ENCODE measurements at places on chromosomes 5 and 9.

- DNase-seq: no peak
Observed at GRCh38 chr9:110329639-110330230, 7.9 kb downstream of the TXNDC8 start.

- DNase-seq: no peak
Observed at GRCh38 chr5:111337688-111338087, 113.5 kb downstream of the CAMK4 start.

DNA sequence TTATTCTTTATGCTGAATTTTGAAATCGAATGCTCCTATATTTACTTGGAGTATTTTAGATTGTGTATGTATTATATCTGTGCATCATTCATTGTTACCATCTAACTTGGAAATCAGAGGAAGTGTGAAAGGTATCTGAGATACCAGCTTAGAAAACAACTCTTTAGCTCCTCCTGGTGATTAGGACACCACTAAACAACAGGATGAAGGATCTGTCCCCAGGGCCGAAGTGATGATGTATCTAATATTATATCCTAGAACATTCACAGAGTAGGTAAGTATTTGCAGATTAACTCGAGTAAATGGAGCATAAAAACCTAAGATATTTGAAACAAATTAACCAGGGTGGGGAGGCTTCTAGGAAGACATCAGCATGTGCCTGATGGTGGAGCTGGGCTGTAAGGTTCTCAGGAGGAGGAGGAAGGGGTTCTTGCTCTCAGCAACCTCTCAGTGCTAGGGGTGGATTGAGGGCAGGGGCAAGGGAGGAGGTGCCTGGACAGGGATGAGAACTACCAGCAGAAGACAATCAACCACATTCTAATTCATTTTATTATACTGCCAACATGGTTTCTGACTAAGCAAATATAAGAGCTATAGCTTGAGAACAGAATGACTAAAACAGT is 2.6 kb upstream of the NFIL3 start:
- peak; percentile 38 for DNase-seq

DNA sequence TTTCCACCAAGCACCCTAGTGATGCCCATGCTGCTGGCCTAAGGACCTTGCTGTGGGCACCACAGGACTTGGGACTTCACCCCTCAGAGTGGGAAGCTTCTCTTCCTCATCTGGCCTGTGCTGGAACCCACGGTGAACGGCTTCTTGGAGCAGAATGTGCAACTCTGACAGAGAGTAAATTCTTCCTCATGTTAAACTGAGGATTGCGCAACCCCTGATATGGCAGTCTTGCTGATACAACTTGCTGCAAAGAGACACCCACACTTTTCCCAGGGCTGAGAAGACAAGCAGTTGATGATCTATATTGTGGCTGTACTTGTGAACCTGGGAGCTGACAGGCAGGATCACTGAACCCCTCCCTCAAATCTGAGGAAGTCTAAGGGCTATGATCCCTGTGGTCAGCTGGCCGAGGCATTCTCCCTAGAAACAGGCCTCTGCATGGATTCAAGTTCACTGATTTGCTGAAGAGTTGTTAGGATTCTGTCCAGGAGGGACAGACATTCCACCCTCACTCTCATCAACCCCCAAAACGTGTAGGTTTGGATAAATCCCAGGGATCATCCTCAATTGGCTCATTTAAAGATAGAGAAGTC is 307.2 kb downstream of the MTRR start:
- DNase-seq: no peak

DNA sequence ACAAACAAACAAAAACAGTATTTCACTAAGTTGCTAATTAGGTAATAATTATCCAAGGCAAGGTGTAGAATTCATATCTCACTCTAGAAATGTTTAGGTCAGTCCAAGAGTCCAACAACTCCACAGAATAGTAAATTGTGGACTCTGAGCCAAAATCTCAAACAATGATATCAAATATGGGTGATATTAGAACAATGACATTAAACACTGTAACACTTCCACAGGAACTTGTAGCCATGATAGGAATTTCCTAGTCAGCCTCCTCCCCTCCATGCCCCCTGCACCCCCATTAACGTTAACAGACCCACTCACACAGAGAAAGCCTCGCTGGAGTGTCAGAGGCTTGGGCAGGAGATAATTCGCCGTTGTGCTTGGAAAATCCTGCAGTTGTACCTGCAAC is 305.0 kb upstream of the PIK3R1 start:
- DNase-seq: no peak

DNA sequence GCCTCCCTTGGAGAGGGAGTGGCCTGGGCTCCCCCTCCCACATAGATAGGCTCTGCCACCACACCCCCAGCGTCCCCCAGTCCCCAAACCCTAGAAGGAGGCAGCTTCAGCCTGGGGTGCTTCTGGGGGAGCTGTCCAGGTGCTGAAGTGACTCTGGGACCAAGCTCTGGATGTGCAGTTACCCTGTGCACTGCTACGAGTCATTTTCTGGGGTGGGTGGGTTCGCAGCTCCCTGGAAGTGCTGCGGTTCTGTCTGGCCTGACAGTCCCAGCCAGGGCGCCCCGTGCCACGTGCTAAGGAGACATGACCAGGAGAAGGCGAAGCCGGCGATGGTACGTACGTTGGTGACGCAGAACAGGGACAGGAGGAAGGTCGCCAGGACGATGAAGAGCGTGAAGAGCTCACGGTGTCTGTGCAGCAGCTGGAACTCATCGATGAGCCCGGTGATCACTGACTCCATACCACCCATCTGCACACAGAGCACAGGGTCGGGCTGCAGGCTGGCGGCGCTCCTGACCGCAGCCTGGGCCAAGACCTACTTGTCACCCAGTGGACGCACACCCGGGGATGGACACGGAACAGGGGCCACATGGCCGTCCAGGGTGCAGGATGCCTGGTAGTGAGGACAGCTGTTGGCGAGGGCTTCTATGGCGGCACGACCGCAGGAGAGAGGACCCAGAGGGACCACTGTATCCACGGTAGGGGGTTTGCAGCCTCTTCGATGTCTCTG is 35.7 kb downstream of the SLC6A3 start:
- DNase-seq: no peak

DNA sequence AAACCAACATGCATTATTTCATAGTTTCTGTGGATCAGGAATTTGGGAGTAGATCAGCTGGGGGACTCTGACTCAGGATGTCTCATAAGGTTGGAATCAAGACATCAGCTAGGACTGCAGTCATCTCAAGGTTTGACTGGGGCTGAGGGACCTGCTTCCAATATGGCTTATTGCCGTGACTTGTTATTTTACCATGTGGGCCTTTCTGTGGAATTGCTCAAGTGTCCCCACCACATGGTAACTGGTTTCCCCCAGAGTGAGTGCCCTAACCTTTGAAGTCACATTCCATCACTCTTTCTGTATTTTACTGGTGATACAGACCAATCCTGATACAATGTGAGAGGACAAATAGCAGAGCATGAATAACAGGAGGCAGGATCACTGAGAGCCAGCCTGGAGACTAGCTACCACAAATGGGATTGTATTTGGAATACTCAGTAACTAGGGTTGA is 70.2 kb upstream of the ELL2 start:
- peak; percentile 49 for DNase-seq

DNA sequence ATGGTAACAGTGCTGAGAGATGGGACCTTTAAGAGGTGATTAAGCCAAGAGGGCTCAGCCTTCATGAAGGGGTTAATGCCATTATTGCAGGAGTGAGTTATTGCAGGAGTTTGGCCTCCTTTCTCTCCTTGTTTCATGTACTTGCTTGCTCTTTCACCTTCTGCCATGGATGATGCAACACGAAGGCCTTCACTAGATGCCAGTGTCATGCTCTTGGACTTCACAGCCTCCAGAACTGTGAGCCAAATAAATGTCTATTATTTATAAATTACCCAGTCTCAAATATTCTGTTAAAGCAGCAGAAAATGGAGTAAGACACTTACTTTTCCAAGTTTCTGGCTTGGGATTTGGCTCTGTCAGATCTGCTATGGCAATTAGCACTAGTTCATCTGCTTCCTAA is 38.4 kb upstream of the RECK start:
- no peak for DNase-seq

- peak; percentile 85 for DNase-seq
Observed at GRCh38 chr9:87290241-87291052, 207.2 kb upstream of the DAPK1 start.

- DNase-seq: no peak
Observed at GRCh38 chr9:20804489-20805250, 120.6 kb downstream of the FOCAD start.

GRCh38 chr5:116922532-116922931 is 347.9 kb upstream of the SEMA6A start:
- DNase-seq: no peak

GRCh38 chr5:88691230-88691582 is 191.8 kb downstream of the MEF2C start:
- no peak for DNase-seq

All from NCI-H226 (cell line).